Muscle of back (tissue), 13 donors: ENCODE measurements at places on chromosomes 7 and 10. TPM values are rescaled to one million over a fixed set of nuclear protein-coding genes. Genes with fewer than 3 reads are reported as not detected.

NAPEPLD gene
- polyA plus RNA-seq = 20.4 TPM

PRKRIP1 gene
- polyA plus RNA-seq = 24.9 TPM

DNA sequence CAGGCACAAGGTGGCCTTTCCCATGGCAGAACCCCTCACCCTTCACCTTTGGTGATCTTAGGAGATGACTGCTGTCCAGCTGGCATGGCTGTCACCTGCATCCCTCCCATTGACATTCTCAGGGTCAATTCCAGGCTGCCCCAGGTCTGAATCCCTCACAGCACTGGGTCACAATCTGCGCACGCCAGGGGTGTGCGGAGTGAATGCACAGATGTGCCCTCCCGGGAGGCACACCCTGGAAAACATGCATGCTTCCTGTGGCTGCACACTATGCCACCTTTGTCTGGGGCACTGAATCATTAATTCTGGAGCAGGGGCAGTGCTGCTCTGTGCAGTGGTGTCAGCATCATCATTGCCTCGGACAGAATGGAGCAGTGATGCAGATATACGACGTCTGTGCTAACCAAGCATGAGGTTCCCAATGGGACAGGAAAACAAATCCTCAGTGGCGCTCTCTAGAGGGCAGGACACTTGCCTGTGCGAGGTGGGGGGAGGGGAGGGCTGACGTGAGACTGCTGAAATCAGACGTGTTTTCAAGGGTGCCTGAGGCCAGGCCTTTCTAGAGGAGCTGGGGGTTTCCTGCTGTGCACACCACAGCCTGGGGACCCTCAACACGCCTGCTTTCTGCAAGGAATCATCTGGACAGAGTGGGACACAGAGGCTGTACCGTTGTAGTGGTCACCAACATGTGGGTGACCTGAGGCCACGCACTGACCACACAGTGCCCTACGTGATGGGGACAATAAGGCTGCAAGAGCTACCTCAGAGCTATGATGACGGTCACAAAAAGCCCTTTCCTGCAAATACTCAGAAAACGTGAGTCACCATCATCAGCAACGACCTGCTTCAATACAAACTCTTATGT, 77.9 kb downstream of the HIPK2 start:
- DNase-seq = no peak

DNA sequence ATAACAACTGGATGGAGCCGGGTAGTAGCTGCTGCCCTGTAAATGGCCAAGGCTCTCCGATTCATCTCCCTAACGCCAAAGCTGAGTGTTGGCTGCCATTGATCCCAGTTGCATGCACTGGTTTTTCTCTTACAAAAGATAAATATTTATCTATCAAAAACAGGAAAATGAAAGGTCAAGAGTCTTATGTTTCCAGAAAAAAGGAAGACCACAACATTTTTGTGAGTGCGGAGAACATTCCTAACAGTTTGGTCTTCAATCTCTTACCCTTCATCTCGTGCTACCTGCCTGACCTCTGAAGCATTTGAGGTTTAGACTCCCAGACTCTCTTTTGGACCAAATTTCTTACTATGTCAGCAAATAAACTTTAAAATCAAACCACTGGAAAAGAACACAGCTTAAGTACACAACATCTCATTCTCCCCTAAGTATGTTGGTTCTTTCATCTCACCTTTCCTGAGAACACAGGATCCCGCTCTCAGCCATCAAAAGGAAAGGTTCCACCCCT, 61.6 kb downstream of the SORBS1 start:
- no peak for DNase-seq

DNA sequence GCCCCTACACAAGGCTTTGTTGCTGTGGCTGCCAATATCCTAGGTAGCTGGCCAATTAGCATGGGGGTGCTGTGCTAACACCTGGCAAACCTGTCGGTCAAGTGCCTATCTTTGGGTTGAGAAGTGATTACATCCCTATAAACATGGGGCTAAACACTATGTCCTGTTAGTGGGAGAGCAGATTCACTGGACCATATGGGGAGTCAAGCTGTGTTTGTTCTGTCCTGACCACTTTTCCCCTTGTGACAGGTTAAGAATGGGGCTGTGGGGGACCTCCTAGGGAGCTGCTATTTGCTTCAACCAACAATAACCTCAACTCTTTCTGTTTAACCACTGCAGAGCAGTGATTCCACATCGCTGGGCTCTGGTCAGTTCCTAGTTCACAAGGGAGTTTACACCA, 151.5 kb upstream of the AOAH start:
- DNase-seq = no peak

- DNase-seq = no peak
Observed at GRCh38 chr7:46072722-46073121, 151.7 kb upstream of the IGFBP3 start.

DNA sequence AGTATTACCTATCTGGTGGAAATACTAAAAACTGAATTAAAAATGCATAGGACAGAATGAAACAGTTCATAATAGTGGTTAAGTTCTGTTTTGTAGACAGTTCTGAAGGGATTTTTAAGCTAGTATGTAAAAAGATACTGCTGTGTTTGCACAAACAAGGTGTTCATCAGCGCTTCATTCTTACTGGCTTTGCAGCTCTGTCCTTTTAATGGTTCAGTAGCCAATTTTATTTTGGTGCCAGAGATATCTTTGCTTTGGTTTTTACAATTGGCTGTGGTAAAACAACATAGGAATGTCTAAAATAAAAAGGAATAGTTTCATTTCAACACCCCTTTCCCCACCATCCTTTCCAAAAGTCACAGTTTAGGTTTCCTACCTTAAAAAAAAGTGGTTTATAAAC, 33.0 kb downstream of the STAM start:
- DNase-seq = no peak

IMPDH1 gene
- polyA plus RNA-seq = 19.4 TPM

CALCR gene
- polyA plus RNA-seq = 17.4 TPM

DNA sequence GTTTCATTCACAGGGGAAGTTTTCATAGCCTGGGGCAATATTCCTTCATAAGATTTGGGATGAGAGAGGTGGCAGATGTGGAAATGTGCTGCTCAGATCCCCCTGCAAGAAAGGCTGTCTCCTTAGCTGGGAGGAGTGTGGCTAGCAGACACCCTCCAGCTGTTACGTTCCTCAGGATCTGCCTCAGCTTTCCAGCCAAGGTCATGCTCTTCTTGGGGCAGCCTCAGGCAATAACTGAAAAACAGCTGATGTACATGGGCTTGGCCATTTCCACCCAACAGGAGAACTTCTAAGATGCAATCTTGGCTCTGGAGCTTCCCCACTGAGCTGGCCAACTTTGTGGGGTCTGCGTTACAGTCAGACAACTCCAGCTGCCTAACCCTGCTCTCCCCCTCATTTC, 51.3 kb upstream of the SEPTIN7 start:
- DNase-seq = peak; percentile 32

FAM200A gene
- 9.6 TPM for polyA plus RNA-seq

- peak; percentile 94 for DNase-seq
Observed at GRCh38 chr10:63707254-63707910, 186.2 kb downstream of the REEP3 start.

DNMBP gene
- polyA plus RNA-seq = 13.8 TPM

GRCh38 chr7:17558135-17558534, 259.7 kb downstream of the AHR start:
- DNase-seq = no peak

DNA sequence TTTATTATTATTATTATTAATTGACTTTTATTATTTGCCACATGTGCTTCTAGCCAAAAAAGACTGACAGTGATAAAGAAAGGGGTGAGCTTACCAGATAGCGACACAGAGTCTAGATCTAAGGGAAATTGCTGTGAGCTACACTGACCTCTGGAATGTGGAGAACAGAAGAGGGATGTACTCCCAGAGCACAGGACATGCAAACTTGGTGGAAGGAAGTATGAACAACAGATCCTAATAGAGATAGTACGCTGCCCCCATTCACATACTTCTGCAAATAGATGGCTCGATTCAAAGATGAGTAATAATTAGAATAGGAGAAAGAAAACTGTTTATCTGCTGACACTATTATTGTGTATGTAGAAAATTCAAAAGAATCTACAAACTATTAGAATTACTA, 109.3 kb upstream of the HPS1 start:
- no peak for DNase-seq

DNA sequence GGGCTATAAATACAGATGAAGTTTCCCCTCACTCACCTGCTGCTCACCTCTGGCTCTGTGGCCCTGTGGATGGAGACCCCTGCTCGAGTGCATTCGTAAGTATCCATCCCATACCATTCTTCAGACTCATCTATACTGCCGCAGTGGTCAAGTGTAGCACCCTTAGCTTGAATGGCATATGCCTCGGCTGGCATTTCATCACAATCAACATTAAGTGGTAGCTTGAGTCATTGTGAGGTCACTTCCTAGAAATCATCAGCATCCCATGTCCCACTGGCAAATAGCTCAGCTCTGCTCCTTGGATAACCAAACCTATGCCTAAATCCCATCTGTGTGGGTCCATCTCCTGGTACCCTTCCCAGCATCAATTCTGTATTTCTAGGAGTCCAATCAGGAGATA, 38.2 kb downstream of the MDH2 start:
- DNase-seq = no peak

- DNase-seq = no peak
Observed at GRCh38 chr7:129903935-129904334, 48.8 kb downstream of the UBE2H start.

OR2F2 gene
- polyA plus RNA-seq = not detected

PTPRE gene
- polyA plus RNA-seq = 4.4 TPM

OR6B1 gene
- polyA plus RNA-seq = 0.05 TPM

DNA sequence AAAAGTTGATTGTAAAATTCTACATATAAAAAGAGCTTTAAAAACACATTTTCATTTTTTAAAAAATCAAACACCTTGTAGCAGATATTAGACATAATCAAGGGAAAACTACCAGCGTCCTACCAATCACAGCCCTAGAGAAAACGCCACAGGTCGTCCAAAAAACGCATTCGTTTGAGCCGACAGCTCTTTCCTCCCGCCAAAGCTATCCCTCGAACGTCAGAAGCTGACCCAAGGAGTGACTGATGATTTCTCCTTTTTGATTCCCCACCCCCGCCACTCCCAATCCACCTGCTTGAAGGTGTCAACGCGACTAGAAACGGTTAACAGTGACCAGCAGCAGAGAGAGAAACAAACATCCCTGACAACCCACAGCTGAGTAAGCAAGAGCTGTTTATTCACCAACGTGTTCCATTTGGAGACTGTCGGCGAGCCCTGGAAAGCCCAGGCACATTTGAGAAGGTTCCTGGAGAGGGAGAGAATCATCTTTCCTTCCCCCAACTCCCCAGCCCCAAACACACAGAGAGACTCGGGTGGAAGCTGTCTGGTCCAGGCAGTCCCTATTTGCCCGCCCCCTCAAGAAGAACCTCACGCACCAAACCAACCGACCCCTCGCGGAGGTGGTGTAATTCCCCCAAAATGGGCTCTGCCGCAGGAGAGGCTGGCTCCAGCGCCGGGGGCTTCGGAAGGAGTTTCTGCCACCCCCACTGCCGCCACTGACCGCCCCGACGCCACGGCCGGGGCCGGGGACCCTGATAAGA, 622 bp downstream of the CPEB3 start:
- DNase-seq = peak; percentile 53

GRCh38 chr10:101297901-101298486, 56.0 kb upstream of the BTRC start:
- peak; percentile 67 for DNase-seq

DNA sequence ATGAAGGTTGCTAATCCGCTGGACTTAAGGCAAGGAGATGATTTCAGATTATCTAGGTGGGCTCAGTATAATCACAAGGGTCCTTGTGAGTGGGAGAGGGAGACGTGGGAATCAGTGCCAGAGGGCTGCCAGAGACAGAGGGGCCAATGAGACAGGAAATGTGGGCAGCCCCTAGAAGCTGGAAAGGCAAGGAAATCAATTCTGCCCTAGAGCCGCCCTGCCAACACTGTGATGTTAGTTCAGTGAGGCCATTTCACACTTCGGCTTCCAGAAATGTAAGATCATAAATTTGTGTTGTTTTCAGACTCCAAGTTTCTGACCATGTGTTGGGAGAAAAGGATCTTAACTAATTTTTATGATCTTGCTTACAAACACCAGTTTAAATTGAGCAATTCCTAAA, 3.6 kb upstream of the GPNMB start:
- no peak for DNase-seq

PAPOLB gene
- not detected for polyA plus RNA-seq

- DNase-seq = no peak
Observed at GRCh38 chr10:18157881-18158280, 17.7 kb downstream of the CACNB2 start.

GRCh38 chr7:29300026-29300480, 105.5 kb downstream of the CHN2 start:
- DNase-seq = peak; percentile 17

DNA sequence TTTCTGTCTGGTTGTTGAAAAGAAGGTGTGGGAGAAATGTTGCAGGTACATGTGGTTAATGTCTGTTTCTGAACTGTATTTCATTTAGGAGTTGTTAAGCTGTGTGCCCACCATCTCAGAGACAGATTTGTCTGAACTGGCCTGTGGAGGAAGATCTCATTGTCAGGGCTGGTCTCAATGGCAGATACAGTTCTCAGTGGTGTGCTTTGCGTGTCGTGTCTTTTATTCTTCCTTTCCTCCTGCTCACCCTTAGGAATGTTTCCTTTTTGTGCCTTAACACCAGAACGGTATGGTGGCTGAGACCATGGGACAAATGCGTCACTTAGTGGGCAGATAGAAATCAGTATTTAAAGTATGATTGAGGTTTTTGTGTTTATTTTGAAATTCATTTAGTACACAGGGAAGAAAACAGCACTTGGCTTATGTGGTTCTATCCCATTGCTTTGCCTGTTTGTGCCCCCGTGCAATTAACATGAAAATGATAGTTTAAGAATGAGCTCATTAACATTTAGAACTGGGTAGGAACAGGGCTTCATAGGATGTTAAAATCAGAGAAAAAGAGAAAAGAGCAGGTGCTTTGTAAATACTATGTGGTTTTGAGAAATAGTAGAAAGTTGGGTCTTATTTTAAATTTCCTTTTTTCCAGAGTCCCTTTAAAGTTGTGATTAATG, 112.6 kb downstream of the AUTS2 start:
- DNase-seq = no peak

DNA sequence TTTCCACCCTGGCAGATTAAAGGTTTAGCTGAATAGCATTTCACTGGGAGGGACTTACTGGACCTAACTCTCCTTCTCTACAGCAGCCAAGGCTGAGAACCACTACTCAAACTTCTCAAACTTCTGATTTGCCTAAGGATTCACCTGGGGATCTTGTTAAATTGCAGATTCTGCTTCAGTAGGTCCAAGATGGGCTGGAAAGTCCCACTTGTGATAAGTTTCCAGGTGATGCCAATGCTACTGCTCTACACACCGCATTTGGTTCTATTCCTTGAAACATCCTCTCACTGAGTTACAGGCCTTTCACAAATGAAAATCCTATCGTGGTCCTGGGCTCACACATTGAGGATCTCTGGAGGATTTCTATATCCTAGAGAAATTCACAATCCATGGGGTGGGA, 147.9 kb downstream of the CHCHD3 start:
- DNase-seq = no peak

PLA2G12B gene
- polyA plus RNA-seq = 0.14 TPM

DNA sequence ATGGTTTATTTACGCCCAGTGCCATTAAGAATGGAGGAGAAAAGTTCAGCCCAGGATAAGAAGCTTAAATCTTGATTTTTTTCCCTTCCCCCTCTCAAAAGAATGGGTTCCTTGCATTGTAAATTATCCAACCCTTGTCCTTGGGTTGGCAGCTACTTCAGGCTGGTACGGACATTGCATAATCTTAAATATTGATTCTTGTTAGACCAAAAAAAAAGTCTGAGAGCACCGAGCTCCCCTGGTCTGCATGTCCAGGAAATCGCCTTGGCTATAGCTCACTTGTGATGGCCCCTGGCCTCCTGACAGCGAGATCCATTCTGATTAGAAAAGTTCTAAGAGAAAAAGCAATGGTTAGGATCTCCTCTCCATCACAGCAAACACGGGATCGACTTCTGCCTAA, 151.7 kb downstream of the EBF3 start:
- DNase-seq = no peak

- DNase-seq = no peak
Observed at GRCh38 chr10:44426247-44427034, 41.5 kb upstream of the CXCL12 start.

CDK1 gene
- polyA plus RNA-seq = 38.2 TPM
